Nucleus accumbens (tissue), 56 donors: ENCODE measurements at places on chromosomes 16 and 17.

- DNase-seq, result no peak
These were observed 31.9 kb downstream of the COG1 start for GRCh38 chr17:73224663-73225305.

GRCh38 chr16:57038166-57038565 lies 48.8 kb downstream of the NLRC5 start:
- no peak for DNase-seq

- no peak for DNase-seq
These were observed 14.7 kb downstream of the ALOX15B start for GRCh38 chr17:8053600-8053999.

GRCh38 chr16:86362155-86362849 lies 148.0 kb upstream of the FOXF1 start:
- DNase-seq, result no peak

DNA sequence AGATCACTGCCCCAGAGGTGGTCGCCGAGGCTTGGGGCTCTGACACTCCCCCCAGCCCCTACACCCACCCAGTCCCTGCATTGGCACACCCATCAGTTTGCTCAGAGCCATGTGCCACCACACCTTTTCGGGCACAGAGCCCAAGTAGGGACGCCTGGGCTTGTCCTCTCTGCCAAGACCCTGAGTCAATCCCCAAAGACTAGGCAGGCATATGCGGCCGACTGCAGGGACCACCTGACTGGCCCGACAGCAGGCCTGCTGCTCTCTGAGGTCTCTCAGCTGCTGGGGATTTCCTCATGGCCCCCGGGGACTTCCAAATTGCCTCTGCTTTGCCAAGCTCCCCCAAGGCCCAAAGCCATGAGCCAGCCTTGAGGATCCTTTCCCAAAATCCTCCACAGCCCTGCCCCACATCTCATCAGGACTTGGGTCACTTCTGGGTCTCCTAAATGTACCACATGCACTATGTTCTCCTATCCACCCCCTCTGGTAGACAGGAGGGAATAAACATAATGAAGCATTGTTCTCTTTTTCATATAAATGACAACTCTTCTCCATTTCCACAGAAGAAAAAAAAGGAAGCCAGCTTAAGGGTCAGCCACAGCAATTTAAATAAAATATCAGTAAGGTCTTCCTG lies 30.6 kb downstream of the MYO18A start:
- peak; percentile 28 for DNase-seq
